ENCODE measurements at places on chromosomes 12 and 14.

GRCh38 chr12:45660330-45660729 lies 69.2 kb upstream of the ARID2 start:
- no peak for DNase-seq

DNA sequence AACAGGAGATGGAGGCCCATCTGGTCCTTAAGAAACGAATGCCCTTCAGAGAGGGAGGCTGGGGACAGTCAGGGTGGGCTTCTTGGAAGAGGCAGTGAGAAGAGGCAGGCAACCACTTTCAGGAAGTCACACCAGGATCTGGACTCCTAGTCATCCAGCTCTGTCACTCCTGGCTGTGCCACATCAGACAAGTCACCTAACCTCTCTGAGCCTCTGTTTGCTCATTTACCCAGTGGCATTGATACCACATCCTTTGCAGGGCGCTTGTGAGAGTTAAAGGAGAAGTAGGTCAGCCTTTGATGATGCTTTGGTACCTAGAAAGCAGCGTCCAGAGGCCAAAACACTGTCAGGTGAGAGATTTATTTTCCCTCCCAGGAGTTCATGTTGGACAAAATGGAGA lies 11.1 kb downstream of the CCDC197 start:
- no peak for DNase-seq

DNA sequence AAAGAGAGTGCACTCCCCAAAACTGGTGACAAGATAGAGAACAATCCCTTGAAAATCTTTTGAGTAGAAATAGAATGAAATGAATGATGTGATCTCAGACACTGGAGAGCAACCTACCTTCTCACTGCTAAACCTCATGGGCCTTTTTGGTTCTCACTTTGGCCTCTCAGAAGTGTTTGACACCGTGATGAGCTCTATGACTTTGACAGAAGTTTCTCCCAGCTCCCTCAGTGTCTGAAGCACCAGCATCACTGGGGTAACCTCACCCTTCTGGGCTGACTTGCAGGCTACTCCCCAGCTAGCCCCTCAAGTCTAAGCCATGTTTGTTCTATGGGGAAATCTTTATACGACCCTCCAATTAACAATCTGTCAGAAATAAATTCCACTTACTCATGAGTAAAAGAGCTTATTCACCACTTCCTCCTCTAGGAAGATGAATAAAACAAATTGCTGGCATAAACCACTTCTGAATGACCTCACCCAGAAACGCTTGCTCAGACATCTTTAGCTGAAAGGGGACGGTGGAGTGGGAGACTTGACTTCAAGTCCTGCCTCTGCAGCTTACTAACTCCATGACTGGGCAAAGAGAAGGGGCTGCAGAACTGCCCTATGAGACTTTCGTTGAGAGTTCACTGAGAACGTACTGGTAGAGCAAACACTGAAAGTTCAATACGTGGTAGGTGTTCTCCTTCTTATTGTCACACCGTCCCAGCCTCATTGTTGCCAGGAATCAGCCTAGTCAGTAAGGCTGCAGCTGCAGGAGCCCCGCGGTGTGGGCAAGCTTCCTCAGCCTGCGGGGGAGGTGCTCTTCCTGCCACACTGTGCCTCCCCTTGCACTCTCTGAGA lies 46.5 kb downstream of the ST8SIA1 start:
- DNase-seq, result no peak

- no peak for DNase-seq
Observed at GRCh38 chr12:17076028-17076744, 470.2 kb upstream of the LMO3 start.

- no peak for DNase-seq
Observed at GRCh38 chr12:84305144-84305543, 607.5 kb downstream of the SLC6A15 start.

DNA sequence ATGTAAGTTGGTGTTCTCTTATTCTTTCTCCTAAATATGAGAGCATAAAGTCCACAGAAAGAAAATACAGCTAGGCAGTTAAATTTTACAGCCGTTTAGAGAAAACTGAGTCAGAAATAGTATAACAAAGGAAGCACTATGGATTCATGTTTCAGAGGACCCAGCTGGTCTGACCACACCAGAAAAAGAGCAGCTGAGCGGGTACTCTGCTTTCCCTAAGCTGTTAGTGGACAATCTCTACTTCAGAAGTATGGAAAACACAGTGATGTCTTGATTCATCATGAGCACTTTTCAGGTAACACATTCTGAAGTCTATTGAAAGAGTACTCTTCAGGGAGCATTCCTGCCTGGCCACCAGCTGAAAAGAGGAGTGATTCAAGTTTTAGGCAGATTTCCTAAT lies 12.4 kb downstream of the PPM1H start:
- DNase-seq, result no peak
